ENCODE measurements at places on chromosomes 3 and 15.

DNA sequence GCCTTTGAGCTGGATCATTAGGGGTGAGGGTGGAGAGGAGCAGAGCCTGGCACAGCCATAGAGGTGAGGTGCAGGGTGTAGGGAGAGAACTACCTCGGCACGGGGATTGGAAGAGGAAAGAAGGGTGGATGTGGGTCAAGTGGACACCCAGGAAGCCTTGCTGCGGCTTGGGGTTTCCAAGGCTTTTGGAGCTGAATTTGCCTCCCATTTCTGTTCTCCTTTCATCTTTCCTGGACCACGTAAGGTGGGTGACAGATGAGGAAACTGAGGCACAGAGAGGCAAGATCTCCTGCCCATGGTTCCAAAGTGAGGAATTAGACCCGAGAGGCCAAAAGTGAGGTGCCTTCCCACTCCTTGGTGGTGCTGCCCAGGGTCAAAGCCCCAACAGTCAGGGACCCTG, 35.4 kb upstream of the SFMBT1 start:
- DNase-seq, result no peak

DNA sequence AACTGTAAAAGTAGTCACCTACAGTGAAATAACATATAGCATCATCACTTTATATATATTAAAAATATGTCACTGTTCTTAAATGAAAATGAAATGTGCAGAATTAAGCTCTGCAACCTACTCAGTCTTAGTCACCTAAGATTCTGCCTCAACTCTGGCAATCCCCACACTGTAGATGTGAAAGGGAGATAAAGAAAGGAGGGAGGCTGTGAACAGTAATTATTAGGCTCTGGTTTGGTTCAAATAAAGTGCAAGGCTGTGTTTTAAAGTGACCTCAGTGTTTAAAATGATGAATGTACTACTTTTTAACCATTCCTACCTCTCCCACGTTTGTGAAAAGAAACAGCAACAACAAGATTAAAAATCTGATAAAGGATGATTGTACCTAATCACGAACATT, 72.2 kb downstream of the ATP8B4 start:
- no peak for DNase-seq

DNA sequence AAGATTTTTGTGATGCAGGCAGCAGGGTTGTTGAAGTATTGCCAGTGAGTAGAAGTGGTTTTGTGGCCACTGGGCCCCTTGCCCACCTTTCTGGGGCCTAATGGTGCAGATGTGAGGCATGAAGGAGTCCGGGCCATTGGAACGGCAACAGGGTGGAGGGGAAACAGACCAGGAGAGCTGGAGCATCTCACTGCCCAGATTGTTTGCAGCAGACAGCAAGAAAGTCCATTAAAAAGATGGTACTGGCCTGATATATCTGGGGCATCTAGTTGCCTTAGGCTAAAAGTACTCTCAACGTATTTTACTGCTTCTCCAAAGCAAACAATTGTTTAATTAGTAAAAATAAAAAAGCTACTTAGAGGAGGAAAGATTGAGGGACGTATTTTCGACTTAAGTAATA, 298.4 kb downstream of the SATB1 start:
- no peak for DNase-seq

DNA sequence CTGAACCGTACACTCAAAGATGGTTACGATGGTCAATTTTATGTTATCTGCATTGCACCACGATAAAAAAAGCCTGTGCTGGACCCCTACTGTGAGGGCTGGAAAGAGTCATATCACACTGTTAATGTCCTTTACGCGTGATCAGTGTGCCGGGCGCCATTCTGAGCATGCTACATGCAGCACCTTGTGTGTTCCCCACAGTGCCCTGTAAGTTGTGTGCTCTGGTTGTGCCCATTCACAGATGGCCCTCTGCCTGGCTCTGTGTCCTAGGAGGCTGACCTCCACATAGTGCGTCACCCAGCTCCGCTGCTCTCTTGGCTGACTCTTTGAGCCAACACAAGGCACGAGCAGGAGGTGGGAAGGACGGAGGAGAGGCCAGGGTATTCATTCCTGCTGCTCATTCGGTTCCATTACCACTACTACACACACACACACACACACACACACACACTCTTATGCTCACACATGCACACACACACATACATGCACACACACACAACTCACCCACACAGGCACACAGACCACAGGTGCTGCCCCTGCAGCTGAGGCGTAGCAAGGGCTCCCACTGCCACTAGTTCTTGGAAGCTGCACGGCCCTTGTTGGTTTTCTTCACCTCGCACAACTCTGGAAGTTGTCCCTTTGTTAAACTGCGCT, 129.6 kb upstream of the IQSEC1 start:
- DNase-seq, result no peak

GRCh38 chr3:197171481-197172067, 126.8 kb downstream of the DLG1 start:
- no peak for DNase-seq

- DNase-seq, result no peak
Observed at GRCh38 chr15:97425596-97425995, 534.9 kb upstream of the ARRDC4 start.

- DNase-seq, result no peak
Observed at GRCh38 chr15:86237111-86237500, 157.4 kb downstream of the AGBL1 start.

DNA sequence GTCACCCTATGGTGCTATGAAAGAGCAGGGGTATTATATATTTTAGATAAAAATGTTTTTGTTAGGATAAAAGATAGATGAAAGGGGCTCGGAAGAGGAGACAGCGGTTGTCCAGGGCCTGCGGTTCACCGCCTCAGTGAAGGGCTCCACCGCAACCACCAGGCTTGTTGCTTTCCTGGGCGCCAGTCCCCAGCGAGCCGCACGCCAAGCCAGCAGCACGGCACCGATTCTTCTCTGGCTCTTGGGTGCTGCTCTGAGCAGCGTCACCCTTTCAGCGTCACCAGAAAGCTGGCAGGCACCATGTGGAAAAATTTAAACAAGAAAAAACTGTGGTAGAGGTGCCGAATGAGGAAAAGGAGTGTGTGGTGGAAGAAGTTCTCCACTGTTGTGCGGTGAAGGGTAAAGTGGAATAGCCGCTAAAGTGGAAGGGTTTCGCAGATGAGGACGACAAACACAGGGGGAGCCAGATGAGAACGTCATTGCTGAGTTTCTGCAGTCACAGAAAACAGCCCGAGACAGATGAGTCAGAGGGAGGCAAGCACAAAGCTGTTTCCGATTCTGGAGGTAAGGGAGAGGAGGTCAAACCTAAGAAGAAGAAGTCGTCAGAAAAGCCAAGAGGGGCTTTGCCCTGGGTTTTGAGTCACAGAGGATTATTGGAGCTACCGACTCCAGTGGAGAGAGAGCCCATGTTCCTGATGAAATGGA, 569.2 kb downstream of the ZBBX start:
- no peak for DNase-seq

- DNase-seq, result no peak
Observed at GRCh38 chr15:37813306-37813705, 121.1 kb upstream of the TMCO5A start.
